ENCODE measurements at places on chromosomes 12 and 14.

- no peak for DNase-seq
These were observed 564 bp downstream of the ATXN3 start for GRCh38 chr14:92105893-92106142.

DNA sequence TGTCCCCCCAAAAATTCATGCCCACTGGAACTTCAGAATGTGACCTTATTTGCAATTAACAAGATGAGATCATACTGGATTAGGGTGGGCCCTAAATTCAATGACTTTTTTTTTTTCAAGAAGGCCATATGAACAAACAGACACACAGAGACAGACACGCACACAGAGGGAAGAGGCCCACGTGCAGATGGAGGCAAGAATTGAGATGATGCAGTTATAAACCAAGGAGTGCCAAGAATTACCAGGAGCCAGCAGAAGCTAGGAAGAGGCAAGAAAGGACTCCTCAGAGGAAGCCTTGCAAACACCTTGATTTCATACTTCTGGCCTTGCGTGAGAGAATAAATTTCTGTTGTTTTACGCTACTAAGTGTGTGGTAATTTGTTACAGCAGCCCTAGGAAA is 33.4 kb downstream of the NELL2 start:
- DNase-seq = no peak

GRCh38 chr12:6215120-6215807 is 15.1 kb downstream of the CD9 start:
- DNase-seq = no peak

GRCh38 chr14:23436327-23437132 is 1.1 kb upstream of the MYH7 start:
- DNase-seq = no peak

DNA sequence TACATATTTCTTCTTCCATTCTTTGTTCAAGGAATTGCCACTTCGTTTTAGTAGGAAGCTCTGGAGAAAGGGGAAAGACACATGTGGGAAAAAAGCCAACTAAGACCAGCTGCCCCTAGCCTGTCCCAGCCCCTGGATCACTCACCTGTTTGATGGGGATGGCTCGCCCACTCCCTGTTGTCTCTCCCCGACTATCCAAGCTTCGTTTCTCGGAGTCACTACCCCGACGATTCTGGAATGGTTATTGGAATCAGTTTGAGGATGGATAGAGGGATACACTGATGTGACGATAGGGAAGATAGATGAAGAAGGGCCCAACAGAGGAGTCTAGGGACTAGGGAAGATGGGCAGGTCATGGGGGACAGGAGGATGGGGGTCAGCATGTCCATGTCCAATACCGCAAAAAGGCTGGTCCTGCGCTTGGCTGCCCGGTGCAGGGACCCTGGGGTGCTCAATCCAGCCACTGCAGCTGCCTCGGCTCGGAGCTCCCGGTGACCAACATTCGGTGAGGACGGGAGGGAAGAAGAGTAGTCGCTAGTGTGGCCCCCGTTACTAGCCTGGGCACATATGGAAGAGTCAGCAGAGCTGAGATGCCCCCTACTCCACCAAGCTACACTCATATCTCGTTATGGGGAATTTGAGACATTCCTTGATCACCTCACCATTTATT is 7.0 kb downstream of the AGAP2 start:
- no peak for DNase-seq

DNA sequence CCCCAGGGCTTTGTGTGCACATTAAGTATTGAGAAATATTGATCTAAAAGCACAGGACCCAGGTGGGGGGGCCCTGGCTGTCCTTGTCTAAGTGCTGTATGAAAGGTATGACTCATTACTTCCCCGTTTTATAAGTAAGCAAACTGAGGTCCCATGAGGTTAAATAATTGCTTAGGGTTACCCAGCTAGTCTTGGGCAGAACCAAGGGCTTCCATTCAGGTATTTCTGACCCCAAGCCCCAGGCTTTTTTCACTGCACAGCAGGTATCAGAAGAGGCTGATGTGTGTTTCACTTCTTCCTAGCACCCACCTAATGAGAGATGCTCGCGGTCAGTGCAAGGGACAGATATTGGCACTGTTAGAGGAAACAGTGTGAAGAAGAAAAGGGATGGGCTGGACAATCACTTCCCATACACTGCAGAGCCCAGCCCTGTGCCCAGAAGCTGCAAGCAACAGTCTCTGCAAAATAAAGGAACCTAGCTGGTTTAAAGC is 4.7 kb upstream of the TC2N start:
- DNase-seq = peak; percentile 69

DNA sequence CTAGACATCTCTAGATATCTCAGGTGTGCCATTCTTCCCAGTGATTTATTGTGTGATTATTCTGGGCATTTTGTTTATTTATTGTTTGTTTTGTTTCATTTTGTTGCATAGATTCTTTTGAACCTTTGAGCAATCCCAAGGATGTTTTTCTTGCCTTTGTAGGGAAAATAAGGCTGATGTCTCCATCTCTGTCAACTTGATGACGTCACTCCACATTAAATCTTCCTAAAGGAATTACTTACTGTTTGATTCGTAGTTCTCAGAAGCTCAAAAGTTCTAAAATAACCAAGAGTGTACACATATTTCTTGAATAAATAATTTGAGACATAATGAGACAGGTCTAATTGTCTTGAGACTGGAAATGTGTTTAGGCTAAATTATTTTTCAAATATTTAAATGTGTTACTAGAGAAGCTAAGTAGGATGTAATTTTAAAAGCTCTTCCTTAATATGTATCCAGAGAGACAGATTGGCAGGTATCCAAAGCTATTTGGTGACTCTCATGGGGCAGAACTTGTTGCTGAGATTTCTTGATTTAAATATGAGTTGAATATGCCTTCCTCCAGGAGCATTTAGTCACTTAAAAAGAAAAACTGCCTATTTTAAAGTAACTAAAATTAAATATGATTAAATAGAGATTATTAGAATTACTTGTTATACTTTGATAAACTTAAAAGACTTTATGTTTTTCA is 128.7 kb downstream of the CNTN1 start:
- no peak for DNase-seq

GRCh38 chr12:108037960-108038359 is 91.1 kb upstream of the WSCD2 start:
- no peak for DNase-seq

- no peak for DNase-seq
These were observed 59.9 kb downstream of the IRF2BPL start for GRCh38 chr14:76968621-76969063.

- DNase-seq = peak; percentile 68
These were observed 30.6 kb upstream of the RPLP0 start for GRCh38 chr12:120231316-120232011.

DNA sequence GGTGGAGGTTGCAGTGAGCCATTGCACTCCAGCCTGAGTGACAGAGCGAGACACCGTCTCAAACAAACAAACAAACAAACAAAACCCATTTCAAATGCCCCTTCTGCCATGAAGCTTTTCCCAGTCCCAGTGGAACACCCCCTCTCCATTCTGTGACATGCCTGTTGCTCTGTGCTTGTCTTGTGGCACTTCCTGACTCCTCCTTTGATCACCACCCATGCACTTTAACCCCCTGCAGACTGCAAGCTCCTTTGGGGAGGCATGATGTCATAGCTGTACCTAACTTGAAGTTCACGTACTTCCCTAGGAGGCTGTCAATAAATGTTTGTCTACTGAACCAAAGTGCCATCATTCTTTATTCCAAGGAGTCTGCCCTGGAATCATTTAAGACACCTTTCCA is 64.7 kb downstream of the TMCC3 start:
- no peak for DNase-seq

GRCh38 chr12:70068743-70069142 is 174.5 kb upstream of the CNOT2 start:
- DNase-seq = no peak

DNA sequence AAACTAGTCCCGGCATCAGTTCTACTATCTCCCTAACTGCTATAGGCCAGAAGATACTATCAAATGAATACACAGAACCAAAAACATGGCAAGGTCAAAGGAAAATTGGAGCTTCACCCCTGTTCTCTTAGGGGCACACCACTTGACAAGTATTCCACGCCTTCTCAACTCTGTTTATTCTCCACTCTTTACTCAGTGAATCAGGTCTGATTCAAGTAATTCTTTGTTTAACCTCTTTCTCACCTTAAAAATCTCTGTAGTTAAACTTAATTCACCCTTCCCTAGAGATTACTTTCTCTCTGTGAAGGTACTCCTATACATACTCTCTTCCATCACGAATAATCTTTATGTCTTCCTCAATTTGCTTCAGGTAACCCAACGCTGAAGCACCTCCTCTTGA is 248.9 kb downstream of the MED13L start:
- no peak for DNase-seq

DNA sequence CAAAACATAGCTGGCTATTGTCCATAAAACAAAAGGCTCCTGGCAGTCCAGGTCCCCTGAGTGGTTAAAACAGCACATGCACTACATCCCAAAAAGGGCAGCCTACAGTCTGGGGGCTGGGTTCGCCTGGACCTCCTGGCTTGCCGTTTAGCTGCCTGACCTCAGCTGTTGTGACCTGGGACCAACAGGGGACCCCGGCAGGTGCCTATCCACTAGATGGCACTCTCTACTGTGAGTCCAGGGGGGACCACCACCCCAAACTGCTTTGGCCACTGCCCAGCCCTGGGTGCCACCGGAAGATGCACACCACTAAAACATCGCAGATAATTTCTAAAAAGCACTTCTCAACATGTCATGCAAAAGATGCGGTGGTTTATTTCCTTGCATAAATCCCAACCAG is 2.9 kb upstream of the RTL1 start:
- DNase-seq = no peak

GRCh38 chr12:82279536-82280058 is 78.6 kb downstream of the CCDC59 start:
- DNase-seq = no peak

- DNase-seq = peak; percentile 5
These were observed 12.9 kb downstream of the TTC9 start for GRCh38 chr14:70654632-70655031.

GRCh38 chr12:12449533-12450025 is 92.7 kb downstream of the BORCS5 start:
- DNase-seq = no peak

- DNase-seq = no peak
These were observed 19.4 kb downstream of the TPH2 start for GRCh38 chr12:71958056-71958455.

DNA sequence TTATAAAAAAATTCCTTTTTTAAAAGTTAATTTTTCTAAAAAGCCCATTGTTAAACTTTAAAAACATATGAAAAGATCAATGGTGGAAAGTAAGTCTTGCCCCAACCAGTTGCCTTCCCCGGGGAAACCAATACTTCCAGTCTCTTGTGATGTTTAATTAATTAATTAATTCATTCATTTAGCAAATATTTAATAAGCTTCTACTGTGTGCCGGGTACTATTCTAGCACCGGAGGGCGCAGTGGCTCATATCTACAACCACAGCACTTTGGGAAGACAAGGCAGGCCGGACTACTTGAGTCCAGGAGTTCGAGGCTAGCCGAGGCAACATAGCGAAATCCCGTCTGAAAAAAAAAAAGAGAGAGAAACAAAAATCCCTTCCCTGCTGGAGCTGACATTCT is 87.4 kb downstream of the HECTD4 start:
- DNase-seq = no peak

DNA sequence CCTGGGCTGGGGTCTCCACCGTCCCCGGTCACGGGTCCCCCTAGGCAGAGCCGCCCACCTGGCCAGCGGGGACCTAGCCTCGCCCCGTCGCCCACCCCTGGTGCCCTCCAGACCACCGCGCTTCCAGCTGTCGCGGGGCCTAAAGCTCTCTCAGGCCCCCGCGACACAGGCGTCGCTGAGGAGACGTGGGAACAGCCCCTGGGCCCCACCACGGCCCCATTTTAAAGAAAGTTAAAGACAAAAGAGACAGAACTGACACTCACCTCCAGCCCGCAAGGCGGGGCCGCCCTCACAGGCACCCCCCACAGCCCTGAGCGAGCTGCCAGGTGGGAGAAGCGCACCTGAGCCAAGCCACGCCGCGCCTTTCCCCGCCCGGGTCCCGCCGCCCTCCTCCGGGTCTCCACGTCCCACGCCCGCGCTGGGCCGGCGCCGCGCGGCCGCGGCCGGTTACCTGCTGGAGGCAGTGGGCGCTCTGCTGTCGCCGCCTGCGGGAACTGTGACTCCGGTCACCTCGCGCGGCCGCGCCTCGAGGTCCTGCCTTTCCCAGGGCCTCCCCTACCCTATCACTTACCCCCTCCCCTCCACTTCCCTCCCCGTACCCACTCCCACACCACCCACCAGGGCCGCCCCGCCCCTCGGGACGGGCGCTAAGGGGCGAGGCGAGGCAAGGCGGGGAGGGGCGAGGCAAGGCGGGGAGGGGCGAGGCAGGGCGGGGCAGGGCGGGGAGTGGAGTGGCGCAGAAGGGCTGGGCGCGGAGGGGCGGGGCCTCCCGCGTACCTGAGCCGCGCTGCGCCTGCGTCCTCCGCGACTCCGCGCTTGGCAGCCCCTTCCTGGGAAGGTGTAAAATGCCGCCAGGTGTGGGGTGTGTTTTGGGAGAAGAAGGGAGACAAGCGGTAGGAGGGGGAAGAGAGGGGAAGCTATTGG is 31.2 kb downstream of the TC2N start:
- peak; percentile 93 for DNase-seq

DNA sequence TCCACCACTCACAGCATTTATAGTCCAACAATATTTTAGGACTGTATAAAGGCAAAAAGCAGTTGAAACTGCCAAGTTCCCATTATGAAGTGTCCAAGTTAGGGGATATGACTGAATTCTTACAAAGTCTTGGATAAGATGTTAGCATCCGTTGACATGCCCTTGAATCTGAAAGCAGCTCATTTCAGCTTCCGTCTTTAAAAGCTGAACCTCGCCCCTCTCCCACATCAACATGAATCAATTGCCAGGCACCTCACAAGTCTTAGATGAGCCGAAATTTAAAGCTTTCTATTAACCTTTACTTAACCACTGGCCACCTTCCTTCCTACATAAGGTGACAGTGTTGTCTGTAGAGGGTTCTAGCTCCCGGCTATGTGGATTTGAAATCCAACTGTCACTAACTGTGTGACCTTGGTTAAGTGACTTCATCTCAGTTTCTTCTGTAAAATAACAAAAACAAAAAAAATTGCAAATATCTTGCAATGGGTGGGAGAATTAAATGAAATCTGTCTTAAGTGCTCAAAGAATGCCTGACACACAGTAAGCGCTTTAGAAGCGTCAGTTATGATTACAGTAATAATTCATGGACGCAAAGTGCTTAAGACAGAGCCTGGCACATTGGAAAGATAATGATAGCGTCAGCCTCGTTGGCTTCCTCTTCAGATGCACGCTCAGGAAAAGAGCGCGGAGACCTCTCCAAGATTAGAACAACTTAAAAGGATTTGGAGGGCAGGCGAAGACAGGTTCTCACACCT is 1.2 kb downstream of the PPP1CC start:
- DNase-seq = no peak

DNA sequence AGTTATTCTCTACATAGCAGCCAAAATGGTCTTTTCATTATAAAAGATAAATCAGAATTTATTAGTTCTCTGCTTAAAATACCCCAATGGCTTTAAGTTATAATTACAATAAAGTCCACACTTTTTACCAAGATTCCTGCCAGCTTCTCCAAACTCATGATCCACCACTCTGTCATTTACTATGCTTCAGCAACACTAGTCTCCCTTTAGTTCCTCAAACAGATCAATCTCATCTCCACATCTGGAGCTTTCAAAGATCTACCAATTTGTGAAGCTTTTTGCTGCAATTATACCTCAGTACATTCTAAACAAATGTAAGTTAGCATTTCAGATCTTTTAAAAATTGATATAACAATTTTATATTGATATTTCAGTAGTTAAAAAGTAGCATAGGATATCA is 24.9 kb downstream of the CATSPERB start:
- DNase-seq = no peak

GRCh38 chr12:93608313-93608712 is 35.8 kb downstream of the SOCS2 start:
- no peak for DNase-seq

Measured in CD4-positive, alpha-beta T cell (primary cell).